ENCODE measurements at places on chromosomes 3 and 15.
A peak's percentile ranks its signal among the peaks of the same experiment; 100 is the strongest.

GRCh38 chr15:64667736-64668161 is 107.6 kb downstream of the RBPMS2 start:
- no peak for DNase-seq

- DNase-seq = no peak
These were observed 59.6 kb downstream of the SPRED1 start for GRCh38 chr15:38312190-38312589.

DNA sequence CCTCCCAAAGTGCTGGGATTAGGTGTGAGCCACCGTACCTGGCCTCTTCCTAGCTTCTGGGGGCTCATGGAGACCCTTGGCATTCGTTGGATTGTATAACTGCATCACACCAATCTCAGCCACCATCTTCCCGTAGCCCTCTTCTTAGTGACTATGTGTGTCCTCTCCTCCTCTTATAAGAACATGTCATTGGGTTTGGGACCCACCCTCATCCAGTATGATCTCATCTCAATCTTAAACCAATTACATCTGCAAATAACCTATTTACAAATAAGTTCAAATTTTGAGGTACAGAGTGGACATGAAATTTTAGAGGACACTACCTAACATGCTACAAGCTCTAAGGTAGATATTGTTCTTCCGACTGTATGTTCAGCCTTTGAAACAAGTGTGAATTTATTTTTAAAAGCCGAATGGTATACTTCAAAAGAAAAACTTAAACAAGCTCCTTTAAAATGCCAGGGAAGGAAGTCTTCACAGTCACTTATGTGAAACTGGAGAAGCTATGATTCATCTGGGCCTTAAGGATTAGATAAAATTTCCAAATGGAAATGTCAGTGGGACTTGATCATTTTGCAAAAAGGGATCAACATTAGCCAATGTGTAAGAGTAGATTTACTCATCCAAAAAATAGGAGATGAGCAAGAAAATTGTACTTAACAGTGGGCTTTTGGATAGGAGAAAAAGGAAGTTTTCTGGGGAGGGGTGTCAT is 225.7 kb downstream of the MEX3B start:
- no peak for DNase-seq

GRCh38 chr3:115713284-115713683 is 90.0 kb downstream of the GAP43 start:
- no peak for DNase-seq

GRCh38 chr15:43294091-43294706 is 27.5 kb upstream of the TGM5 start:
- DNase-seq = no peak

GRCh38 chr3:105359098-105359762 is 7.5 kb upstream of the ALCAM start:
- DNase-seq = no peak

GRCh38 chr15:60854858-60855564 is 374.1 kb downstream of the RORA start:
- DNase-seq = no peak

- no peak for DNase-seq
These were observed 35.9 kb downstream of the TLE3 start for GRCh38 chr15:70061696-70062270.

- DNase-seq = no peak
These were observed 360.4 kb upstream of the TGFBR2 start for GRCh38 chr3:30245858-30246622.

- peak; percentile 62 for DNase-seq
These were observed 42.5 kb downstream of the CMTM6 start for GRCh38 chr3:32460031-32460749.

DNA sequence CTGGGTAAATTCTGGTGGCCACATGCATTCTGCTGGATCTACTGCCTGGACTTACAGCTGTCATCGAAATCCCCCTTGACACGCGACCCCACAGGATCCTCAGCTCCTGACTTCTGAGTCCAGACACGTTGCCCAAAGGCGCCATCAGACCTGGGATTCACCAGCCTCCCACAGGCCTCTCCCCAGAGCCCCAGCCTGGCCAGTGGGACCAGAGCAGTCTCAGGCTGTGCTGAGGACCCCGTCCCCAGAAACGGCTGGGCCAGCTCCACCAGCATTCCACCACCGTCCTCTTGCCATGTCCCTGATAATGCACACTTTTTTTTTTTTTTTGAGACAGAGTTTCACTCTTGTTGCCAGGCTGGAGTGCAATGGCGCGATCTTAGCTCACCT is 166.1 kb downstream of the LRRK1 start:
- no peak for DNase-seq

DNA sequence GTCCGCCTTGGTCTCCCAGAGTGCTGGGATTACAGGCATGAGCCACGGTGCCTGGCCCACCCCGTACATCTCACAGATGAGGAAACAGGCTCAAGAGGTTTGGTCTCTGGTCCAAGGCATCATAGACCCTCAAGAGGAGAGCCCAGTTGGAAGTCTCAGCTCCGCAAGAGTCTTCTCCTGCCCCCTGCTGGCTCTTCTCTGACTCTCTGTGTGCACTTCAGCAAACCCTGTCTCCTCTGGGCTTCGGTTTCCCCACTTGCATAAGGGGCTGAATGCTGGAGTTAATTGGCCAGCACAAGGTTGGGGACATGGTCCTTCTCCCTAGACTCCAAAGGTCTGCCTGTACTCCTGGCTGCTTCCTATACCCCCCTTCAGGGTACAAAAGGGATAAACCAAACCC is 3.9 kb downstream of the MST1R start:
- DNase-seq = peak; percentile 32

DNA sequence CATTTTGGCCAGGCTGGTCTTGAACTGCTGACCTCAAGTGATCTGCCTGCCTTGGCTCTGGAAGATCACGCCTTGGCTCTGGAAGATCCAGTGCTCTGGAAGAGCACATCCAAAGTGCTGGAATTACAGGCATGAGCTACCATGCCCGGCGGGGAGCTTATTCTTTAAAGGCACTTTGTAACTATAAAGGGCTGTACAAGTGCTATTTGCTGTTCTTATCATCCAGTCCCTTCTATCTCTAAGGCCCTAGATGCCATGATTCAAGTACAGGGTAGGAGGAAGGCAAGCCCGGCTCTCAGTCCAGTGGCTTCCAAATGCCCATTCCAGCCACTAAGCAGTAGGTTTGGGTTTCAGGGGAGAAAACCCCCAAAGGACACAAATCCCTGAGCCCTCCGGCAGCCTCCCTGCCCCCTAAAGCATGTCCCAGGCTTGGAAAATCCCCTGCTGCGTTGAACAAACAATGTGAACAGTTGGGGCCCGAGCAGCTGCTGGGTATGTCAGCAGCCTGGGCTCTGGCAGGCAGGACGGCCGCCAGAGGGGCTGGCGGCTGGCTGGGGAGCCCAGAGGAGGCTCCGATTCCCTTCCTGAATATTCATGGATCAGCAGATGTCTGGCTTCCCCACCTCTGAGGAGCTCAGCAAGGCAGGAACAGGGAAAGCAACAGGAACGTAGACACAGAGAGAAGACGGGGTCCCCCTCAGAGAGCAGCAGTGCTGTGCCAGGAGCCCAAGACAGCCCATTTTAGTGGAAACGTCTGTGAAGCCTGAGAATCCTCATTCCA is 7.7 kb downstream of the IGDCC4 start:
- DNase-seq = no peak

GRCh38 chr15:84111575-84111974 is 124.0 kb upstream of the GOLGA6L4 start:
- no peak for DNase-seq

DNA sequence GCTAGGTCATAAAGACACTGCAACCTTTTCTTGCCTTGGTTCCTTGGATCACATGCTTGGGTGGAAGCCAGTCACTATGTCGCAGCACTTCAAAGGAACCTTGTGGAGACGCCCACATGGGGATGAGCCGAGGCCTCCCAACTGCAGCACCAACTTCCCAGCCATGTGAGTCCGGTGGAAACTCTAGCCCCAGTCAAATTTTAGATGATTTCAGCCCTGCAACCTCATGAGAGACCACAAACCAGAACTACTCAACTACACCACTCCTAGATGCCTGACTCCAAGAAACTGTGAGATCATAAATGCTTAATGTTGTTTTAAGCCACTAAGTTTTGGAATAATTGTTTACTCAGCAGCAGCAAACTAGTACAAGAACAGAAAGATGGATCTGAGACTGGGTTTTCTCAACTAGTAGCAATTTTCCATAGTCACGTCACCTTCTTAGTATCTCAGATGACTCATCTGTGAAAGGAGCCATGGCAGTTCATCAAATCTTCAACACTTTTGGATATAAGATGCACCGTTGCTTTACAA is 86.5 kb downstream of the MB21D2 start:
- no peak for DNase-seq

GRCh38 chr15:87733541-87733941 is 523.0 kb downstream of the NTRK3 start:
- DNase-seq = no peak

GRCh38 chr3:172177803-172178316 is 138.5 kb downstream of the FNDC3B start:
- DNase-seq = no peak

DNA sequence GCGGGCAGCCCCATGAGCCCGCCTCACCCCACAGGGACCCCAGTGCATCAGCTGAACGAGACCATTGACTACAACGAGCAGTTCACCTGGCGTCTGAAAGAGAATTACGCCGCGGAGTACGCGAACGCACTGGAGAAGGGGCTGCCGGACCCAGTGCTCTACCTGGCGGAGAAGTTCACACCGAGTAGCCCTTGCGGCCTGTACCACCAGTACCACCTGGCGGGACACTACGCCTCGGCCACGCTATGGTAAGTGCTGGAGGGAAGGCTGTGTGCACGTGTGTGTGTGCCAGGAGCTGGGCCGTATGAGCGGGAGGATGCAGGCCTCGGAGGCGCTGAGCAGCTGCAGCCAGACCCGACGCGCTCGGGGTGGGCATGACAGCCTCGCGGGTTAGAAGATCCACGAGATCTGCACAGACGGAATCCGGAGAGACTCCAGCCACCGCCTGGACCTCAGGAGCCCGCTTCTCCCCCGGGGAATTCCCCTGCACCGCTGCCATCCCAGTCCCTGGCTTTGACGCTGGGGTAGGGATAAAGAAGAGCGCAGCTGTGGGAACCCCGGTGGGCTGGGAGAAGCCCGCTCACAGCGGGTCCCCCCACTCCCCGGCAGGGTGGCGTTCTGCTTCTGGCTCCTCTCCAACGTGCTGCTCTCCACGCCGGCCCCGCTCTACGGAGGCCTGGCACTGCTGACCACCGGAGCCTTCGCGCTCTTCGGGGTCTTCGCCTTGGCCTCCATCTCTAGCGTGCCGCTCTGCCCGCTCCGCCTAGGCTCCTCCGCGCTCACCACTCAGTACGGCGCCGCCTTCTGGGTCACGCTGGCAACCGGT is 2.6 kb downstream of the DUOXA2 start:
- DNase-seq = no peak

All from RPMI8226 (cell line).